Inflammatory macrophage treated with lipopolysaccharide for 4 hours (primary cell): ENCODE measurements at places on chromosomes 11 and 22.

DNA sequence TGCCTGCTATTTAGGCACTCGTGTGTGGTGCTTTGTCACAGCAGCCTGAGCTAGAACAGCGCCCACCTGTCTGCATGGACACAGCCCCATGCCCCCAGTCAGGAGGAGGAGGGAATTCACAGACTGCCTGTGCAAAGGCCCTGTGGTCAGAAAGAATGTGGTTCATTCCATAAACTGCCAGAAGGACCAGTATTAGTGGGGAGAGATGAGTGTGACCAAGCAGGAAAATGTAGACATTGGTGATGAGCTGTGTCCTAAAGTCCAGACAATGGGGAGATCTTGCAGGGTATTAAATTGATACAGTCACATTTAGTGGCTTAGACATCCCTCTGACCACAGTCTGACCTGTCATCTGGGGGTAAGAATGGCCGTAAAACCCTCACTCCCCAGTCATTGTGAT, 83.7 kb upstream of the LINC01488 start:
- no peak for DNase-seq

GRCh38 chr22:22810018-22810427, 77.6 kb upstream of the IGLL5 start:
- DNase-seq = peak; percentile 40

DNA sequence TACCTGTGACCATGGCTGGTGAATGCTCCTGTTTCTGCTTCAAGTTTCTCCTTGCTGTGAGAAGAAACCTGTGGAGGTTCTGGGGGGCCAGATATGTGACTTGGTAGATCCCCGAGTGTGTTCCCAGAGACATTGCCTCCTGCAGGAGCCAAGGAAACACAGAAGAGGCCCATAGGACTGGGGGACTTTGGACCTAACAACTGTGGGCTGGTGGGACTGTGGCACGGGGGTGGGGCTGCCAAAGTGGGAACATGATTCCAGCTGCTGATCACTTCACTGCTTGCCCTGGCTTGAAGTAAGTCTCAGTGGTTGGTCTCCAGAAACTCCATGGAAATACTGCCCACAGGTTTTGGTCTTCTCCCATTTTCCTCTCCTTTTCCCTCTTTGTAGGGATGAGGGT, 4.1 kb upstream of the NR1H3 start:
- no peak for DNase-seq

DNA sequence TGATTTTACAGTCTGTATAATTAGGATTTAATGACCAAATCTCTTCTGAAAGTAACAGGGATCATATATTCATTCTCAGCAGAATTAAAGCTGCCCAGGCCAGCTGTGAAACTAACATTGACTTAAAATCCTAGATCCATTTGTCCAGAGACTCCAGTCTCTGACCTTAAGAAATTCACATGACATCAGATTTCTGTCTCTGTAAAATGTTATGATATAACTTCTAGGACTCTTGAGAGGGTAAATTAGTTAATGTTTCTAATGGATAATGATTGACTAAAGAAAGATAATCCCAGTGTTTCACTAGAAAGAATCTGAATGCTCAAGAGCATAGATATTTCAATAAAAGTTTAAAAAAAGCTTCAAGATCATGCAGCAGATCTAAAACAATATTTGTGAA, 6.3 kb downstream of the NOX4 start:
- no peak for DNase-seq

DNA sequence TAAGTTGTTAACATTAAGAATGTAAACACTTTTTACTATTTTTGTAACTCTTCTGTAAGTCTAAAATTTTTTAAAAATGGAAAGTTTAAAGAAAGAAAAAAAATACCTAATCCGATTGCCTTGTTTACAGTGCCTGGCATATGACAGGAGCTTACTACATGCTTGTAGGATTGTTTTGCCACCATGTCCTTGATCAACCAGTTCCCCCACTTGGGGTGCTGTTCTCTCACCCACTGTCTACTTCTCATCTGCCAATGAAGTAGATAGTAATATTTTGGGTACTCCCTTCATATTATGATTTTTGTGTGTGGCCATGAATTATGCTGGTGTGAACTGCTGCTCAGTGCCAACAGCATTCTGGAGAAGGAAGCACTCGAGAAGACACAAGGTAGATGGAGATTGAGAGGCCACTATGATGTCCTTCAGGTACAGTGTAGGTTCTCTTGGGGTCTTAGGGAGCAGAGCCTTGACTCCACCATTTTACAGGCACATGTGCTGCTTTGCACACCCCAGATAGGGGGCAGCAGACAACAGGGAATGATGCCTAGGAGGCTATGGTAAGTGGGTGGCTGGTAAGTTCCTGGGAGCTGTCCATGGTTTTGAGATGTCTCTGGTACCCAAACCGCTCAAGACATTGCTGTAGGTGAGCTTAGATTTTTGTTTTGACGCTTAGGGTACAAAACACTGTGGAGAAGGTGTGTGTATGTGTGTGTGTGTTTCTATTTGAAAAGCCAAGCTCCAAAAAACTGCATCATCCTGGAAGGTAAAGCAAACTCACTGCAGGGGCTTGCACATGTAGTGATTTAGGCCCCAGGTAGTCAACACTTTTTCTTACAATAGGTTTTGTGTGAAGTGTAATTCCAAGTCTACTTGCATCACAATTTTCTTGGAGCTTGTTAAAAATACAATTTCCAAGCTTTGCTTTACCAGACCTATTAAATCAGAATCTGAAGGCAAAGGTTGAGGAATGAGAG, 494.5 kb upstream of the LARGE1 start:
- DNase-seq = peak; percentile 15

- no peak for DNase-seq
Measured at GRCh38 chr11:117612177-117612576, 184.8 kb downstream of the DSCAML1 start.

DNA sequence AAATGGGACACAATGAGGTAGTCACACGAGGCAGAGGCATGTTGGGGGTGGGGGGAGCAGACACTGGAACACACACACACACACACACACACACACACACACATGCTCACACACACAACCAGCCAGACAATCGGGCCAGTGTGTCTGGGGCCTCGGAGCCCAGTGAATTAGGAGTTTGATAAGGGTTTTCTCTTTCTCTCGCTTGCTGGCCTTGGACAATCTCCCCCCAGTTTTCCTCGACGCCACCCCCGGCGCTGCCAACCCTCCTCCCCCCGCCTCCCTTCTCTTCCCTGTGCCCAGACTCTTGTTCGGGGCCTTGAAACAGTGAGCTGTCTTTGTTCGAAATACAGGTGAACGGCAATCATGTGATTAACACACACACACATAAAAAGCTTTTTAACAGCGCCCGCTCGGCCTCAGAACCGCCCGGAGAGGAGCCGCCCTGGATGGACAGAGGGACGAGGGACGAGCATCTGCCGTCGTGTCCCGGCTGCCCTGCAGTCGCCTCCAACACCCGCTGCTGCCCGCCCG, 1.5 kb upstream of the SOX10 start:
- no peak for DNase-seq

- DNase-seq = no peak
Measured at GRCh38 chr11:10310301-10310841, 5.5 kb downstream of the ADM start.

- DNase-seq = no peak
Measured at GRCh38 chr11:119666061-119666460, 62.9 kb downstream of the NECTIN1 start.

- no peak for DNase-seq
Measured at GRCh38 chr11:554428-555226, 5.9 kb downstream of the LMNTD2 start.

DNA sequence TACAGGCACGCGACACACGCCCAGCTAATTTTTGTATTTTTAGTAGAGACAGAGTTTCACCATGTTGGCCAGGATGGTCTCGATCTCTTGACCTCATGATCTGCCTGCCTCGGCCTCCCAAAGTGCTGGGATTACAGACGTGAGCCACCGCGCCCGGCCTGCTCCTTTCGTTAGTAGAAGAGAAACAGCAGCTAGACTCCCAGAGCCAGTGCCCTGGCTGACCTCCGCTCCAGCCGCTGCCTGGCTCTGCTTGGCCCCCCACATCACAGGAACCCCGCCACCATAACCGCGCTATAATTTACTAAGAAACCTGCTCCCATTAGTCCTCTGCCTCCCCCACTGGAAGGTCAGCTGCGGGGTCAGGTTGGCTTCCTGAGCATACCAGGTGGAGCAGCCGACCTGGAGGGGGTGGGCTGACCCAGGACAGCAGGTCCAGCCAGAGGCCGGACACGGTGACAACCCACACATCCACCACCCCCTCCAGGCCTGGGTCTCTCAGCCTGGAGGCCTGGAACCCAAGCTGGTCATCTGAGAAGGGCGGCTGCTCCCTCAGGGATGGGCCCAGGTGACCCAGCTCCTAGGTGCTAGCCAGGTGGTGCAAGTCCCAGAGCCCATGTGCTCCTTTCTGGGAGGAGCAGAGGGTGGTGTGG, 7.5 kb upstream of the POLDIP3 start:
- no peak for DNase-seq

- no peak for DNase-seq
Measured at GRCh38 chr11:900545-900944, 10.1 kb downstream of the CHID1 start.

GRCh38 chr11:19163617-19164016, 38.2 kb downstream of the CSRP3 start:
- no peak for DNase-seq

DNA sequence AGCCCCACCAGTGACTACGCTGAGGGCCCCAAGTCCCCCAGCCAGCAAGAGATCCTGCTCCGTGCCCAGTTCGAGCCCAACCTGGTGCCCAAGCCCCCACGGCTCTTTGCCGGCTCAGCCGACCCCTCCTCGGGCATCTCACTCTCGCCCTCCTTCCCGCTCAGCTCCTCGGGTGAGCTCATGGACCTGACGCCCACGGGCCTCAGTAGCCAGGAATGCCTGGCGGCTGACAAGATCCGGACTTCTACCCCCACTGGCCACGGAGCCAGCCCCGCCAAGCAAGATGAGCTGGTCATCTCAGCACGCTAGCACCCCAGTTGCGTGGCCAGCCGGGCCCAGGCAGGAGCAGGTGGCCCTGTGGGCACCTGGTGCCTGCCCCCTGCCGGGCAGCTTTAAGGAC, 8.3 kb upstream of the MYRF start:
- DNase-seq = no peak

GRCh38 chr11:26953770-26954392, 40.0 kb upstream of the FIBIN start:
- DNase-seq = no peak

DNA sequence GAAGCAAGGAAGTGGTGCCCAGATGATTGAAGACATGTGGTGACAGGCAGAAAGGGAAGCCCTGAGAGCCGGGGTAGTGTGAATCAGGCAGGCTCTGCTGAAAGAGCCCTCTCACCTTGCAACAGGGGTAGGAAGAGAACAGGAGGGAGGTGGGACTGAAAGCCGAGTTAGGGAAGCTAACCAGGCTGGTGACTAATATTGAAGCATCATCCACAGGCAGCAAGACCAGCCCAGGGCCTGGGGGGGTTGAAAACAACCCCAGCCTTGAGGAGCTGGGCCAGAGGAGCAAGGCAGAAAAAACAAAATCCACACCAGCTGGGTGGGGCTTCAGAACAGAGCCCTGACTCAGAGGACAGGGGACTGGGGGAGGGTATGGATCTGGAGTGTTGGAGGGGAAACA, 35.0 kb upstream of the CRTAM start:
- peak; percentile 36 for DNase-seq

- DNase-seq = no peak
Measured at GRCh38 chr11:75954039-75954438, 139.0 kb downstream of the UVRAG start.

- no peak for DNase-seq
Measured at GRCh38 chr22:23622634-23623033, 9.5 kb downstream of the DRICH1 start.

- peak; percentile 77 for DNase-seq
Measured at GRCh38 chr22:25564320-25564978, at the start of gene GRK3. Gene GRK3 (plus strand): TSS chr22:25564675. CDS start chr22:25565041, 366 bp downstream.

- DNase-seq = no peak
Measured at GRCh38 chr11:17494019-17494418, 17.4 kb upstream of the ABCC8 start.

DNA sequence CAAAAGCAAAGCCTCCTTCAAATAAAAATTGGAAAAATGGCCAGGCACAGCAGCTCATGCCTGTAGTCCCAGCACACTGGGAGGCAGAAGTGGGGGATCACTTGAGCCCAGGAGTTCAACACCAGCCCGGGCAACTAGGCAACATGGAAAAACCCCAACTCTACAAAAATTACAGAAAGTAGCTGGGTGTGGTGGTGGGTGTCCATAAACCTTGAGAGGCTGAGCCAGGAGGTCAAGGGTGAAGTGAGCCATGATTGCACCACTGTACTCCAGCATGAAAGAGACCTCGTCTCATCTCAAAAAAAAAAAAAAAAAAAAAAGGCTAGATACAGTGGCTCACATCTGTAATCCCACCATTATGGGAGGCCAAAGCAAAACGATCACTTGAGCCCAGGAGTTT, 22.3 kb downstream of the DDX6 start:
- DNase-seq = peak; percentile 5

GRCh38 chr11:112255067-112255720, 5.5 kb downstream of the PLET1 start:
- peak; percentile 26 for DNase-seq

- DNase-seq = no peak
Measured at GRCh38 chr22:44154436-44154942, 26.2 kb upstream of the PARVG start.

DNA sequence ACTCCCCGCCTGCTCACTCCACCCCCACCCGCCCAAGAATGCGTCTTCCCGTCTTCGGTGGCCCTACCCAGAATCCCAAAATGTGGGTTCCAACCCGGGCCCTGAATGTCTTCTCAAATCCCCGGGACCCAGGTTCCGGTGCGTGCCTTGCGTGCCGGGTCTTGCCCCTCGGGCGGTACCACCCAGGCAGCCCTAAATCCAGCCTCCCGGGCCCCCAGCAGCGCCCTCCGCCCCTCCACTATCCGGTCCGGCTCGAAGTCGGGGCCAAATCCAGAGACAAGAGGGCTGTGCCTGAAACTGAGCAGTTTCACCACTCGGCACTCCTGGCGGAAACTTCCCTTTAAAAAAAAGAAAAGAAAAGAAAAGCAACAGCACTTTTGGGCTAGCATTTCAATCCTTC, 16.3 kb upstream of the CCT8L2 start:
- no peak for DNase-seq

DNA sequence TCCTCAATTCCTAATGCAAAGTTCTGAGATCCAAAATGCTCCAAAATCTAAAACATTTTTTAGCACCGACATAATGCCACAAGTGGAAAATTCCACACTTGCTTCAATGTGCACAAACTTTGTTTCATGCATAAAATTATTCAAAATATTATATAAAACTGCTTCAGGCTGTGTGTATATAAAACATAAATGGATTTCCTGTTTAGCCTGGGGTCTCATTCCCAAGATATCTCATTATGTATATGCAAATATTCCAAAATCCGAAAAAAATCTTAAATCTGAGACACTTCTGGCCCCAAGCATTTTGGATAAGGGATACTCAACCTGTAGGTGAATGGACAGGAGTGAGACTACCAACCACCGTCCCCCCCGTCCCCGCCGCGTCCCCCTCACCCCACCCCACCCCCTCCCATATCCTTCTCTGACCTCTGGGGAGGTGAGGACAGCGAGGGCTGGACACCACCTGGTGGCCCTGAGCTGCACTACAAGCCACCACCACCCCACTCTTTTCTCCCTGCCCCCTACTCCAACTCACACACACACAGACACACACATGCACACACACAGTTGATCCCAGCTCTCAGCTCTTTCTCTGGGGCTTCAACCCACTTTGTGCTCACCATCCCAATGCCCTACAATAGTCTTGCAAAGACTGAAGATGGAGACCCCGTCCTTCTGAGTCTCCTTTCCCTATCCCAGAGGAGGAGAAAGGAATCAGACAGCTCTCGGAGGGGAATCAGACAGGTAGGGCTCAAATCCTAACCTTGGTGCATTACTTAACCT, 101.0 kb downstream of the PDE2A start:
- DNase-seq = peak; percentile 21

- DNase-seq = no peak
Measured at GRCh38 chr11:67253872-67254624, 12.2 kb upstream of the GRK2 start.
